Sigmoid colon (tissue), 7 donors: ENCODE measurements at places on chromosomes 3 and 15. TPM values are rescaled to one million over a fixed set of nuclear protein-coding genes. Genes with fewer than 3 reads are reported as not detected.
A peak's percentile ranks its signal among the peaks of the same experiment; 100 is the strongest.

Gene RYR3
- total RNA-seq, result 20.2 TPM

Gene FRMD4B
- 12.9 TPM for total RNA-seq

Gene CGGBP1
- 80.6 TPM for total RNA-seq

Gene ITGA11
- total RNA-seq, result 6.1 TPM

Gene LRRC3B
- total RNA-seq, result 1.1 TPM

- peak; percentile 98 for DNase-seq
- H3K36me3 ChIP-seq, result no peaks in the 10 kb centered on the region
- no peaks in the 10 kb centered on the region for H3K4me1 ChIP-seq
- H3K27me3 ChIP-seq, result no peaks in the 10 kb centered on the region
- H3K4me3 ChIP-seq, result peak overlapping the region; percentile 37
- peak overlapping the region; percentile 67 for H3K27ac ChIP-seq
These were observed 28.0 kb downstream of the KLHDC8B start for GRCh38 chr3:49199239-49199899.

DNA sequence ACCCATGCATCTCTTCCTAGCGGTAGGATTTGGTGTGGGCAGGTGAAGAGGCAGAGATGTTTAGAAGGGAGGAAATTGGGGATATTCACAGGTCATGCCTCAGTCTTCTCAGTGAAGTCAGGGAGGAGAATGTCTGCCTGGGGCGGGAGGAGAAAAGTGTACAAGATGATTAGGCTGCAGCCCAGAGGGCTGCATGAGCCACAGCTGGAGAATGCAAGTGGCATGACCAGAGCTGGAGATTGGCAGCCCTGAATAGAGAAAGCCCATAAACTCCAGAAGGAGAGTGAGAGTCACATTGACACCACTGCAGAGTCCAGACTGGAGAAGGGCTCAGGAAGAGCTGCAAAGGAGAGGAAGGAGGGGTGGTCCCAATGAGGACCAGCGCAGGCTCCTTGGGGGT, 22.6 kb downstream of the PDHB start:
- no peaks in the 10 kb centered on the region for H3K27me3 ChIP-seq
- H3K4me1 ChIP-seq, result peaks cover 5% of the 10 kb centered on the region
- H3K27ac ChIP-seq, result no peak overlapping the region

- H3K4me3 ChIP-seq, result no peak overlapping the region
- peak; percentile 81 for DNase-seq
- H3K4me1 ChIP-seq, result peaks cover 25% of the 10 kb centered on the region
These were observed 80.0 kb downstream of the SQOR start for GRCh38 chr15:45714590-45715488.

- DNase-seq, result no peak
- H3K27me3 ChIP-seq, result no peaks in the 10 kb centered on the region
- no peaks in the 10 kb centered on the region for H3K4me1 ChIP-seq
These were observed 11.4 kb downstream of the CD86 start for GRCh38 chr3:122066331-122067213.
